ENCODE measurements at places on chromosomes 7 and 10. TPM values are rescaled to one million over a fixed set of nuclear protein-coding genes. Genes with fewer than 3 reads are reported as not detected.

TAS2R5 gene
- total RNA-seq = 2.7 TPM

HPS1 gene
- 22.8 TPM for total RNA-seq

FZD8 gene
- 0.18 TPM for total RNA-seq

CCNJ gene
- total RNA-seq = 5.5 TPM

COL17A1 gene
- total RNA-seq = not detected

HOGA1 gene
- not detected for total RNA-seq

CCL26 gene
- total RNA-seq = not detected

- no peak for DNase-seq
These were observed 60.4 kb downstream of the HDAC9 start for GRCh38 chr7:18555968-18556367.

- peak; percentile 85 for DNase-seq
These were observed 71.2 kb upstream of the KCTD7 start for GRCh38 chr7:66557214-66558200.

DNA sequence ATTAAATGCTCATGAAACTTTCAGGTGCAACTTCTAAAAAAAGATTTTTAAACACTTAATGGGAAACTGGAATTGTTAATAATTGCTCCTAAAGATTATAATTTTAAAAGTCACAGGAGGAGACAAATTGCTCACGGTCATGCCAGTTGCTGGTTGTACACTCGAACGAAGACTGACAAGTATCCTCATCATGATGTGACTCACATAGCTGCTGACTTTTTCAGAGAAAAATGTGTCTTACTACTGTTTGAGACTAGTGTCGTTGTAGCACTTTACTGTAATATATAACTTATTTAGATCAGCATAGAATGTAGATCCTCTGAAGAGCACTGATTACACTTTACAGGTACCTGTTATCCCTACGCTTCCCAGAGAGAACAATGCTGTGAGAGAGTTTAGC, 79.3 kb downstream of the ITGB8 start:
- no peak for DNase-seq

DNA sequence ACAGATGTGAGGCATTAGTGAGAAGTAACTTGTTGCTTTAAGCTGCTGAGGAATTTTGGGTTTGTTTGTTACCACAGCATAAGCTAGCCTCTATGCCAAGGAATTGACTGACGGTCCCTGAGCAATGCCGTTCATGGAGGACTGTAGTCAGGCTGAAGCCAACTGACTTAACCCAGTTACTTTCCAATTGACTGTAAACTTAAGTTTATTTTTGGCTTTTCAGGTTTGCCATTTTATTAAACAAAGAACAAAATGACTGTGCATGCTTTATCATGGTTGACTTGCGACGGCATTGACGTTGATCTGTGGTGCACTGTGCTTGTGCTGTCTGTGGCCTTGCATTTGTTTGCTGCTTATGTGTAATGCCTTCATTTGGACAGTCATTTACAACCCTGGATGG, 53.5 kb downstream of the DNAJB9 start:
- no peak for DNase-seq

DNA sequence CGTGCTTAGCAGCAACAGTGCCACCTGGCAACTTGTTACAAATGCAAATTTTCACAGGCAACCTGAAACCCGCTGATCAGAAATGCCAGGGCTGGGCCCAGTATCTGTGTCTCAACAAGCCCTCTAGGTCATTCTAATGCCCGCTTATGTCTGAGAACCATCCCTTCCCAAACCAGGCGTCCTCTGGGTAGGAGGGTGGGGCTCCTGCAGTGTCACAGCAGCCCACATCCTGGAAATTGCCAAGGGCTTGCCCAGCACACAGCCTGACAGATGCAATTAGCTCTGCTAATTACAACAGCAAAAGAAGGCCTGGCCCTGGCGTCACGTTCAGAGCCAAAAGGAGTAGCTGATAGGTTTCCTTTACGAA, 15.9 kb downstream of the ITPRIP start:
- no peak for DNase-seq

DNA sequence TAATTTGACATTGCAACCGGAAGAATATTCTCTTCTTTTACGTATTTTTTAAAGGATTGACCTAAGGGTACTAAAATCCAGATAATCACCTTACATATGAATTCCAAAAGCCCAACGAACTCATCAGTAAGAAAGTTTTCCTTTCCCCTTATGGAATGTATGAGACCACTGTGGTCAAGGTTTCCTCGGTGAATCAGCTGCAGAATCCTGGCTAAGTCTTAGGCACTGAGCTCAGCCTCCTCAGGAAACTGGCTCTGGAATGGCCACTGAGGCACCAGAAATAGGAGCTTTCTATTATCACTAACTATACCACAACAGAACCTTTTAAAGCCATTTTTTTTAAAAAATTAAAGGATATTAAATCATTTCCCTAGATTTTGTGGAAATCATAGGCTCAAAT, 21.0 kb downstream of the SVIL start:
- DNase-seq = no peak

DNA sequence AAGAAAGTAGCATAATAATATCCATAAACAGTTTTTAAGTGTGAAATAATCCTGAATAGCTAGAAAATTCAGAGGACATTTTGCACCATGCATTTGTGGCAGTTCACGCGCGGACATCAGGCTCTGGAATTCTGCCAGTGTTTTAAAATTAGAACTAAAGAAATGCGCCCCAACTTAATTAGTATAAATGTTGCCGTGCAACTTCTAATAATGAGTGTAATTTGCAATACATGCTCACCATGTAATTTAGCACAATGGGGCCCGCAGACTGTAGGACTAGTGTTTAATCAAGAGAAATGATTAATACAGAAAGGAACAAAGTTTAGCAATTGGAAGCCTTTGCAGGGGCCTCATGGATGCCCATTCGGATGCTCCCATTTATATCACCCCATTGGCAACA, 96.6 kb downstream of the PTPRE start:
- no peak for DNase-seq

GRCh38 chr10:14798636-14799035, 23.9 kb upstream of the FAM107B start:
- no peak for DNase-seq

GRCh38 chr10:133279326-133280226, 2.9 kb upstream of the ADAM8 start:
- DNase-seq = no peak

DNA sequence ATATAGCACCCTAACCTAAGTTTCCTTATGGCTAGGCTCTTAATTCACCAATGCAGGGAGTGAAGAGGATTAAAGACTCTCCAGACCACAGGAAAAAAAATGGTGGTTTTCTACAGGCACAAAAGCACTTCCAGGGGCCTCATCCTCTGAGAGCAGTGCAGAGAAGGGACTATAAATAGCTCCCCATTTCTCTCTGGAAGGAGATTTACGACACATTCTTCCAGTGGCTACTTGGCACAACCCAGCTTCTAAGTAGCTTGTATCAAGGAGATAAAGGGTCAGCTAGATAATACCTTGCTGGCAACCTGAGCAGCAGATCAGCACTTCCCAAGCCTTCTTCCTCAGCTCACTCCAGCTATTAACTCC, 73.5 kb downstream of the CRPPA start:
- no peak for DNase-seq

DNA sequence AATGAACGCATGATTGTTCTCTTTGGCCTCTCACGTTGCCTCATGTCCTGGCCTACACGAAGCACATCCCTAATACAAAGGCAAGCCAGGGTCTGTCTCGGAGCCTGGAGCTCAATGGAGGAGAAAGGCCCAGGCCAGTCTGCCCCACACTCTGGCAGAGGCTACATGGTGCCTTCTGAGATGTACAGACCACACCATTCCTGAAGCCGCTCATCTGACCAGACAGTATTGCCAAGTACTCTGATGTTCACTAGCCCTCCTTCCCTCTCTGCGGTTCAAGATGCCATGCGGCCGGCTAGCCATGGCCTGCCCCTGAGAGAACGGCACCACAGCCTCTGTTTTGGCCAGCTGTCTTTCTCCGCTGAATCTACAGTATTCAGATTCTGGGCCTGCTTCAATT, 5.9 kb downstream of the BNIP3 start:
- no peak for DNase-seq

DNA sequence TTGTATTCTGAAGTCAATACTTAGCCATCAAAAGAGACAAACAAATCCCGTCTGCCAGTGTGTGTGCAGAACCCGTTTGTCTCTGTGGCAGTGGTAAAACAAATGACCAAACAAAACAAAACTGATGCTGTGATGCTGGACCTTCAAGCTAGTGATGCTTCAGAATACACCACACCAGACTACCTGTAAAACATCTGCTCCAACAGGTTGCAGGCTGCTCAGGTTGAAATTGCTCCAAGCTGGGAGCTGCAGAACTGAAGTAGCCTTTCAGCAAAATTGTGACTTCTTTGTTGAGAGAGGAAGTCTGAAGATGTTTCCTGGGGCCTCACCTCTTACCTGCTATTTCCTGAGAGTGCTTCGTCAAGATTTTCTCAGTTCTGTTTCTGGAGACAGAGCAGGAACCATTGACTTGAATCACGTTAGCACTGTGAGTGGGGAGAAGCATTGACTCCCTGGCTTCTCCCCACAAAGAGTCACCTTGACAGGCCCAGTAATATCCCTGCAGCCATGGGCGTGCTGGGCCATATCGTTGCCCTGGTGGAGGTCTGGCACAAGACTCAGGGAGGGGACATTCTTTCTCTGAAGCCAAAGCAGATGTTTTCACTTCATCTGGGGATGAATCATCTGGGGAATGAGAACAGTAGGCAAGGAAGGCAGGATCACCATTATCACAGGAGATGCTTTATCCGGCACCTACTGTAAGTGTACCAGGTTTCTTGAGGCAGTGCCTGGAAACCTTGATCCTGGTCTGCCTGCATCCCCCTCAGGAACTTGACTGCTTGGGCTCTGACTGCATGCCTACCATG, 80.2 kb downstream of the RBM20 start:
- no peak for DNase-seq

- DNase-seq = no peak
These were observed 75.1 kb upstream of the PTPRZ1 start for GRCh38 chr7:121797657-121798452.

- no peak for DNase-seq
These were observed 533.4 kb downstream of the NEBL start for GRCh38 chr10:20363684-20364083.

DNA sequence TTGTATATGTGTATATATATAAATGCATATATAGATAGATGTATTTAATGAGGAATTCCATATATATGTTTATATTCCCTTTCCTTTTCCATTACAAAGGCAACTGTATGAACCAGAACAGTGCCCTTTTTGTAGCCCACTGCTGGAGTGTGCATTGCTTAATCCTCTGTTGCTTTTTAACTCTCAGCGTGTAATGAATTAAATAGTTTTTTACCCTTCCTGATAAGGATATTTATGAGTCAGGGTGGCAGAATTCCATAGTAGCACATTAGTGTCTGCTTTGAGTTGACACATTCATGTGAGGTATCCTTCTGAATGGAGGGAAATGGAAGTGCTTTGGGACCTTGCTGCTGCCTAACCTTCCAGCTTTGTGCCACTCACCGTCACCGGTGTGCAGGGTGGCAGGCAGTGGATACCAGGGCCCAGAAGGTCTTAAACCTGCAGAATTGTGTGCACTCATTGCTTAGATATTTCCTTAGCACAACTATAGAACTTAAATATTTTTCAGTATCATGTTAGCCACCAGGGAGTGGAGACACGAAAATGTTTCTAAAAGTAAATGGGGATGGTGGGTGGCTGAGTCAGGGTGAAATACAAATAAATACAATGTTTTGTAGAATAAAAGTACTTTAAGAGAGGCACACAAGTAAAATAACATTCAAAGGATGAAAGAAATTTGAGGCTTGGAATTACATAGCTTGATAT, 117.9 kb downstream of the SND1 start:
- DNase-seq = no peak

- DNase-seq = no peak
These were observed 53.7 kb upstream of the DPYSL4 start for GRCh38 chr10:132133005-132133404.

DNA sequence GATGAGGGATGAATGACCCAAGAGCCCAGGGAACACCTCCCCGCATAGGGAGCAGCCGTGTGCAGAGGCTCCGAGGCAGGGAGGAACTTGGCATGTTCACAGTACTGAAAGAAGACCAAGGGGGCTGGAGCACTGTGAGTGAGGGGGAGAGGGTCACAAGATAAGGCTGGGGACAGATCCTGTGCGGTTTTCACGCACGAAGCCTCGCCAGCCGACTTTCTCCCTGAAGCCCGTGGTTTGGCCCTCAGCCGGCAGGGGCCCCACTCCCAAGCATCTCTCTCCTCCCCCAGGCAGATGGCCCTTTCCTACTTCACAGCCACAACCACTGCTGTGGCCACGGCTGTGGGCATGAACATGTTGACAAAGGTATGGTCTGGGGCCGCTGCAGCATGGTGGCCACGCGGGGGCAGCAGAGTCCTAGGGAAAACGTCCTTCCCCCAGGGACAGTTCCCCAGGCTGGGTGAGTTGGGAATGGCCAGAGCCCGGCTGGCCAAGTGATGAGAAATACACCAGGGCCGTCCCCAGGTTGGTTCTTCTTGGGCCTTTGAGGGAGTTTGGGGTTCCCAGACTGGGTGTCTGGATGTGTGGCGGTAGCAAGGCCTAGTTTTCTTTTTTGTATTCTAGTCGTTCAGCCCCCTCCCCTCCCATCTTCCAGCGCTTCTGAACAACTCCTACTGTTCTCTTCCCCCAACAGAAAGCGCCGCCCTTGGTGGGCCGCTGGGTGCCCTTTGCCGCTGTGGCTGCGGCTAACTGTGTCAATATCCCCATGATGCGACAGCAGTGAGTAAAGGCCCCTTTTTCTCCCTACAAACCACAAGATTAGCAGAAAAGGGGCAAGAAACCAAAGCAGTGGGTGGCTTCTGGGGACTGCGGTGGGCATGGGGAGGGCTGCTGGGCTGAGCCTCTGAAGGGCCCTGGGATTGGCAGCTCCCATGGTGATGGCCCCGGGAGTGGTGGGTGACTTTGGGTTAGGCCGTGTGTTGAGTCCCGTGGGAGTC, 14.4 kb upstream of the WBP1L start:
- DNase-seq = peak; percentile 65

- no peak for DNase-seq
These were observed 152.8 kb downstream of the FOXP2 start for GRCh38 chr7:114567416-114567815.

DNA sequence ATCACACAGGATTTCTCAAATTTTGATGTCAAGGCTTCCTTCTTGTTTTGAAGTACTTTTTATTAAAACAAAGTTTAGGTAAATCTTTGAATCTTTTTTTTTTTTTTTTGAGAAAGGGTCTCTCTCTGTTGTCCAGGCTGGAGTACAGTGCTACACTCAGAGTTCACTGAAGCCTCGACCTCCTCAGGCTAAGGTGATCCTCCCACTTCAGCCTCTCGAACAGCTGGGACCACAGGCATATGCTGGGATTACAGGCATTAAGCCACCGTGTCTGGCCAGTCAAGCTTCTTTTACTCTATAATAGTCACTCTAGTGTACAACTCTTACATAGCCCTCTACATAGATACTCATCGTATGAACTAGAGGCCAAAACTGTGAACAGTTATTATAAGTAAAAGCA, 3.4 kb downstream of the RUFY2 start:
- no peak for DNase-seq

All from activated naive CD4-positive, alpha-beta T cell treated with anti-CD3 and anti-CD28 coated beads, Interleukin-2, amount 50 U/mL, for 72 hours (primary cell).